ENCODE measurements at places on chromosomes 2 and 18.
A peak's percentile ranks its signal among the peaks of the same experiment; 100 is the strongest.

GRCh38 chr2:156719036-156719435 lies 282.9 kb downstream of the GPD2 start:
- DNase-seq: no peak

GRCh38 chr18:32835951-32836350 lies 63.1 kb upstream of the KLHL14 start:
- DNase-seq: no peak

DNA sequence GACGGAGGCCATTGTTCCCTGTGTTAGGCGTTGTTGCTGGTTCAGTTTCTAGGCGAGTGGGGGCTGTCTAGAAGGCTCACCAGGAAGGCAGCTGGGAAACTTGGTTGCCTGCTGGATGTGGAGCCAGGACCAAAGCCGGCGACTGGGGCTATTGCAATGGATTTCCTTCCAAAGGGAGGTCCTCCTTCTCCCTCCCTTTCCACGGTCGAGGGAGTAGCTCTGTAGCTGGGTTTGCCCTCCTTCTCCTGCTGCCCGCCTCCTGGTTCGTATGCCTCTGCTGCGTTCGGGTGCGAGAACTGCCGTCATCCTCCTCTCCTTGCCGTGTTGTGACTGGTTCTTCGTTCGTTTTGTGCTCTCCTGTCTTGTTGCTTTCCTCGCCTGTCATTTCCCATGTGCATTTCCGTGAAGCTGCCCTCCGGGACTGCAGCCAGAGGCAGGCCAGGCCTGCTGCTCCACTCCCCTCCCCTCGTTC lies 203.4 kb downstream of the NEDD4L start:
- no peak for DNase-seq

GRCh38 chr2:134158295-134158694 lies 95.6 kb upstream of the MGAT5 start:
- no peak for DNase-seq

GRCh38 chr2:68283419-68283812 lies 31.1 kb upstream of the PPP3R1 start:
- DNase-seq: no peak

GRCh38 chr2:109222825-109223471 lies 93.9 kb downstream of the SH3RF3 start:
- no peak for DNase-seq

DNA sequence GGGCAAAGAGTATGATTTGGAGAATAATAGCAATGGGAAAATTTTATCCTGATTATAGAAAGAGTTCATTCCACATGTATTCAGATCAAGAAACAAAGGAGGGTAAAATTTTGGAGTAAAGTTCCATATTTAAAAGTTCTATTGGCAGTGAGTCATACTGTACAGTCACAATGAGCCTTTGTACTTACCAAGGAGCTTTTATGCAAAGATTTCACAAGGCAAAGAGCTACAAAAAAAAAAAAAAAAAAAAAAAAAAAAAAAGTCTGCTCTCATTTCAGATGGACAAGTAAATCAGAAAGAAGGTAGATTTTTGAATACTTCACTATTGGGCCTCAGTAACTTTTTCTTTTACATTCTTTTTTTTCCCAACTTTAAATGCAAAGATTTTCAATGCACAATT lies 1802.2 kb upstream of the PIK3C3 start:
- DNase-seq: no peak

DNA sequence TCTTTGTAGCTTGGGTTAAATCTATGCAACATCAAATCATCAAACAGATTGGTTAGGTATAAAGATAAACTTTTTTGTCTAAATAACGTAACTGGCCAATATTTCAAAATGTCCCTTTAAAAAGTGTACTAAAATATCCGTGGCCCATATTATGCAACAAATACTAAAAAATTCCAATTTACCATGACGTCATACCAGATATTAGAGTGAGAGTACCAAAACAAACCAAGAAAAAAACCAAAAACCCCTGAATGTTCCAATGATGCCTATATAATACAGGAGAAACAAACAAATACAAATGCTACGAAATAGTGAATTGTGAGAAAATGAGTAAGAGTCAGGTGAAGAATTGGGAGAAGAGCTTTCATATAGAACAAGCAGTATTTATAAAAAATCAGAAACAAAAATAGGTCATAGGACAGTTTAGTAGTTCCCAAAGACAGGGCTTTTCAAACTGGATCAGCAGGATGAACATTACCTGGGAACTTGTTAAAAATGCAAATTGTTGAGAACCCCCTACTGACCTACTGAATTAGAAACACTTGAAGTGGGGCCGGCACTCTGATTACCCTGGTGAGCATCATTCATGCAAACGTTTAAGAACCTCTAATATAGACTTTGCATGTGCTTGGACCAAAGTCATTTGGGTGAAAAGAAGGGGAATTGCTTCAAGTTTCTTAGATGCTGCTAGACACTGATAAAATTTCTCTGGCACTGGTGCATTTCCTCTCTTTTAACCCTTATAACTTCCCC lies 753.7 kb downstream of the DSC3 start:
- no peak for DNase-seq

DNA sequence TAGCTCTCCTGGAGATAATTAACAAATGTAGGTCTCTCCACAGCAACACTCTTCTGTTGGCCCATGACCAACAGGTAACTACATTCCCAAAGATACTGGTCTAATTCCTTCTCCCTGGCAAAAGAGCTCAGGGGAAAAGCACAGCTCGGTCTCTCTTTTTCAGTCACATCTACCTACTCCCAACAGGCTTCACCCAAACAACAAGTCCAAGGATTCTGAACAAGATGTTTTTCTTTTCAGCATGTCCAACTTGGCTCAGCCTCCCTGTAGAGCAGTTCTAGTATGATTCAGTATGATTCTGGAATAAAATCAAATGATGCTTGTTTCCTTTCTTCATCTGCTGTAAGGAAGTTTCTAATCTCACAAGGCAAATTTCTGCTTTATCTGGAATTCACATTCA lies 1704.8 kb upstream of the PIK3C3 start:
- no peak for DNase-seq

GRCh38 chr2:162317861-162318327 lies 590 bp downstream of the IFIH1 start:
- DNase-seq: peak; percentile 41

DNA sequence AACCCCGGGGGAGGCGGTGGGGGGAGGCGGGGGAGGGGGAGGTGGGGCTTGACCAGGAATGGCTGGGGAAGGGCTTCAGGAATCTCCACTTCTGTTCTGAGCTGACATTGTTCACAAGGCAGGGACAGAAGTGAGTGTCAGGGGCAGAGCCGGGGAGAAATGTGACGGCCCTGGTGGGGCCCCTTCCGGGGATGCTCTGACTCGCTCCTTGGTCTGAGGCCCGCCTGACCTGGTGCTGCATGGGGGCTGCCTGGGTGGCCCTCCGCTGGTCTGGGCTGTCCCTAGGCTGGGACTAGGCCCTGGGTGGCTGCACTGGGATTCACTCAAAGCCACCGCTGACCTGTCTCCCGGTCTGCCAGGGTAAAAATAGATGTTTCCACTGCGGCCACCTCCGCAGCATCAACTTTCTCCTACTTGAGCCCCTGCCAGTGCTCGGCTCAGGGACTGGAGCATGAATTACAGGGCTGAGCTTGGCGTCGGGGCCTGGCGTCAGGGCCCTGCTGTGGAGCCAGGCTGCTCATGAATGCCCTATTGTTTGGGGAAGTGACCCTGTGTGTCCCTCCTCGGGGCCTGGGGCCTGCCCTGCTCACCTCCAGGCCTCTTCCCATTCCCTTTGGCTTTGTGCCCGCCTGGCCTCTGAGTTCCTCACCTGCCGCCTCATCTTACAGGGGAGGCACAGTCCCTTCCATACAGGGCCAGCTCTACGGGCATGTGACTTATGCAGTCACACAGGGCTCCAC lies 247.5 kb downstream of the DYSF start:
- no peak for DNase-seq

DNA sequence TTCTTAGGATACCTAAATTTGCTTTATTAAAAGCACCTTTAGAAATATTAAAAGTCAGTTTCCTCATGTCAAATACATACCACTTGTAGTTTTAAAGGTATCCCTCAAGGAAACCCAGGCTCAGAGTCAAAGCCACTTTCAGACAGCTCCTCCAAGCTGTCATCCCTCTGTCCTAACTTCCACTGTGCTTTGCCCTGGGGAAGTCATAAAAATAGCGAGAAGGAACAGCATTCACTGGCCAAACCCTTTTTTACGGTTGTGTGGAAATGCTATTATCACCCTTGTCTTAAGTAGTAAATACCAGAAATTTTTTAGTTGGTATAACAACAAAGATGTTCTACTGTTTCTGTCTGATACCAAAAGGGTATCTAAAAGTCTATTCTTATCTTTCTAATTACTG lies 680.5 kb downstream of the ZEB2 start:
- DNase-seq: no peak

DNA sequence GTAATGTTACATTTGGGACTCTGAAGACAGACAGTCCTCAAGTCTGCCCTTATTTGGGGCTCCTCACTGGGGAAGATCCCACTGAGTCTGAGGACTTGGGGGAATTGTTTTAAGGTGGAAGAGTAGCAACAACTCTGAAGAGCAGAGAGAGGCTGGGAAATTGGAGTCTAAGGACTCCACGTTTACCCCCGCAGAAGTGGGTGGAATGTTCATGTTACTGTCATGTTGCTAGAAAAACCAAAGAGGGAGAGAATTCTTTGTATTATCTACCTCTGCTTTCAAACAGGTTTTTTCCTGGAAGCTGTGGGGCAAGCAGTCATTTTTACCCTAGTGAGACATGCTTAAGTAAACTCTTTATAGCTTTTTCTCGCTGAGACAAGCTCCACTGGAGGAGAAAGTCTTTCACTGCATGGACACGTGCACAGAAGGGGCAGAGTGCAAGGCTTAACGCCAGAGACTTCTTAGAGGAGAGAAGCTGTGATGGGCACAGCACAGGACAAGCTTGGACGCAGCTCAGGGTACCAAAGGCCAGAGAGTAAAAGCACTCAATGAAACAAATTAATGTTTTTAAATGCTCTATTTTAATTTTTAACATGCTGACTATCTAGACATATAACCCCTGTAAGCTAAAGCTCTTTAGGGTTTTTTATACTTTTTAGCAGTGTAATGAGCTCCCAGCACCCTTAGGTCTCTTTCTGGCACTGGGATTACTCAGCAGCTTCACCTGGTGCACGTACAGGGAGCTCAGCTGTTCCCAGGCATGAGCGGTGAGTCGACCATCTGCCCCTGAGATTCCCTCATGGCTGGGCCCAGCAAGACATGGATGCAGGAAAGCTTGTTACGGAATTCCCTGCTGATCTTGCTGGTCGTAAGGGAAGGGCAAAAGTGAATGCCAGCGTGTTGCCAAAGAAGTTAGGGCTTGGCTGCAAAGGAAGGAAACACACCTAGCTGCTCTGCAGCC lies 54.5 kb upstream of the BIN1 start:
- no peak for DNase-seq

GRCh38 chr2:169732583-169733358 lies 861 bp upstream of the KLHL23 start:
- no peak for DNase-seq

DNA sequence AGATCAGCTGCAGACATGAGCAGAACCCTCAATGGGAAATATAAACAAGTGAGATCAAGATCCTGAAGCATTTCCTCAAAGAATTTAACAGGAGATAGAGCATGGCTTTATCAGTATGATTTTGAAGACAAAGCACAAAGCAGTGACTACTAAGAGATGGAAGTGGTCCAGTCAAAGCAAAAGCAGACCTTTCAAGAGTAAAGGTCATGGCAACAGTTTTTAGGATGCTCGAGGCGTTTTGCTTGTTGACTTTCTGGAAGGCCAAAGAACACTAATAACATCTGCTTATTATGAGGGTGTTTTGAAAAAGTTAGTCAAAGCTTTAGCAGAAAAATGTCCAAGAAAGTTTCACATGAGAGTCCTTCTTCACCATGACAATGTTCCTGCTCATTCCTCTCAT lies 128.5 kb downstream of the KCNE4 start:
- no peak for DNase-seq

GRCh38 chr2:42658306-42658705 lies 89.9 kb downstream of the MTA3 start:
- no peak for DNase-seq

- no peak for DNase-seq
These were observed 32.3 kb downstream of the ITSN2 start for GRCh38 chr2:24328010-24328409.

DNA sequence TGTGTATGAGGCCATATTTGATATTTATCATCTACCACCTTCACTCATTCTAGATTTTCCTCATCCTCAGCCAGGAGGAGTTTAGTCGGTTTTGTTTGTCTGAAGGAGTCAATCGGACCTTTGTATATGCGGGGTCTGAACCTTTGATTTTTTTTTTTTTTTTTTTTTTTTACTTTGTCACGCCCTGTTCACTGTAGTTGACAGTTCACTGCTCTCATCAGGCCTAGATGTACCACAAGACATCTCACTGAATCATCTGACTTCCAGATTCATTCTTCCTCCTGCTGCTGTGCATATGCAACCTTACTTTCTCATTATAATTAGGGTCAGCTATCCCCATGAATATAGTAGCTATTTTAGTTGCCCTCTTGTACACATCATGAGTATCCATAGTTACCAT lies 133.2 kb downstream of the ARHGAP15 start:
- no peak for DNase-seq

DNA sequence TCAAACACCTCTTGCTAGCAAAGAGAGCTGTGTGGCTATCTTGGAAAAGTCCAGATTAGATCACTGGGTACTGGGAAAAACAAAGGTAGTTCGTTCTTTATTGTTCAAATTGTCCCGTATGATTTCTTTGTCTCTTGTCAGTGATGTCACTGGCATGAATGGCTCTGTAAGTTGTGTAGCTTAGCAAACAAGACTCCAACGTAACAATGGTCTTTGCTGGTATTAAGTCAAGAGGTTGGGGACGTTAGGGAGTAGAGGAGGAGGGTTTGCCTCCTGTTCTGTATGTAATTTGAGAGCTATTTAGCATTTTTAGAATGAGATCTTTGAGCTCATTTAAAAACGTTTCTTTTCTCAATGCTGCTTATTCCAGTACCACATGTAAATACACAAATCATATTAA lies 216.5 kb upstream of the SP5 start:
- DNase-seq: no peak

DNA sequence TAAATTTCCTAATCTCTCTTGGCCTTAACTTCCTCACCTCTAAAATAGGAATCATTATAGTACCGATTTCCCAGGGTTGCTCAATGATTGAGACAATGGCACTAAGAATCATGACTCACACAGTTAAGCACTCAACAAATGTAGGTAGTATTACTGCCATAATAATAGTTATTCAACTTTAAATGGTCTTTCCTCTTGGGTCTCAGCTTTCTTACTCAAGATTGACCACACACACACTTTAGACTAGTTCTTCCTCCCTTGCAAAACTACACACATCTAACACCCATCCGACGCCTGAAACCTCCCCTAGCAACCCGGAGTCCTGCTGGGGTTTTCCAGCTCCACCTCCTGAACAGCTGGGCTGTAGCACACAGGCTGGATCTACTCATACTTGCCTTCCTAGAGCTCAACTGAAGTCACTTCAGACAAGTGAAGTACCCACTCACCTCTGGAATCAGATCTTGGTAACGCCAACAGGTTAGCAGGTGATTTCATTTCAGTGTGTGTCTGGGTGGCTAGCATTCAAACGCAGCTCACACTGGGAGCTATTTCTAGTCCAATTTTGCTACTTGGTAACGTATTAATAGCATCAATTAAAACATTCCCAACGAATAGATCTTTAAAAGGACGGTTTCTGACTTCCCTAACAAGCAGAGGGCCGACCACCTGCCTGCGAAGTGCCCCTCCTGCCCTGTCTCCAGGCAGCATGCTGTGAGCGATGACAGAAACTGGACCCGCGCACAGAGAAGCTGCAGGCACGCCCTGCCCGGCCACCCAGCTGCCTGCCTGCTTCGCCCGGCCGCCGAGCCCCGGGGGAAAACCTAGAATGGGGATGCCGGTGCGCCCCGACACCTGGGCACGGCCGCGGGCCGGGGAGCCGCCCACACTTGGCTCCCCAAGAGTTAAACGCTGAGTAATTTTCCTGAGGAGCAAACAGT lies 1.1 kb downstream of the UXS1 start:
- peak; percentile 55 for DNase-seq

GRCh38 chr2:147759536-147759935 lies 85.3 kb upstream of the ACVR2A start:
- no peak for DNase-seq

Data from Calu3 (cell line).